ENCODE measurements at places on chromosomes 16 and 17.

GRCh38 chr16:26161461-26162180, 469.9 kb downstream of the HS3ST4 start:
- no peak for DNase-seq

- DNase-seq = no peak
Observed at GRCh38 chr17:56604691-56605290, 11.3 kb downstream of the NOG start.

DNA sequence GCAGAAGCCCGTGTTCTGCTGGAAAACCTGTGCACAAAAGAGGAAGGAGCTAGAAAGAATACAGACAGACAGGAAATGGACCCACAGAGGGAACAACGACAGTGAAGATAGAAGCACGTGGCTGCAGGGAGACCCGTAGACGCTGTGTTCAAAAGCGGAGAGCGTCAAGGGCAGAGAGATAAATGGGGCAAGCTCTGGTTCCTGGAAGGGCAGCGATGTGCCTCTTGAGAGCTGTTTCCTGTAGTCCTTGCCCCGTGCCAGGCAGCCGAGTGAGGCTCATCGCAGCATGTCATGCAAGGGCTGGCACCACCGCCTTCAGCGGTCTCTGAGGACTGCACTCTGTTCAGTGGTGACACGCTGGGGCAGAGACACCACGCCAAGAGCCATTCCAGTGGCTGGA, 43.6 kb upstream of the CACNG5 start:
- no peak for DNase-seq

- DNase-seq = no peak
Observed at GRCh38 chr17:37019117-37019740, 70.5 kb downstream of the AATF start.

DNA sequence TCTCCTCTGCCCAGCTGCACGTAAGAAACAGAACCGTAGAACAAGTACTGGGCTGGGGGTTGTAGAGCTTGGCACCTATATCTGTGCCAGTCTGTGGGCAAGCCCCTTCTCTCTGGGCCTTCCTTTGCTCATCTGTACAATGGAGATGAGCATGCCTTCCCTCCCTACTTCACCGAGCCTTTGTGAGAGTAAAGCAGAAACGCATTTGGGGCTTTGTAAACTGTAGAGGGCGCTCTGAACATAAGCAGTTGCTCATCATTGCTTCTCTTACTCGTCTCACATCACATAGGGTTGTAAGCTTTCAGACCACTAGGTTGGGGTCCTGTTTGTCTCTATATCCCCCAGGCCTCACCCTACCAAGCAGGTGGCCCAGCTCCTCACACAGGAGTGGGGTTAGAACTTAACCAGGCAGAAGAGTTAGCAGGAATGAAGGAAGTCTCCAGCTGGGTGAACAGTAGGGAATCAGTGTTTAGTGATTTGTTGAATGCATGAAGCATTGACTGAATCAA, 15.1 kb downstream of the SAMD14 start:
- DNase-seq = no peak

DNA sequence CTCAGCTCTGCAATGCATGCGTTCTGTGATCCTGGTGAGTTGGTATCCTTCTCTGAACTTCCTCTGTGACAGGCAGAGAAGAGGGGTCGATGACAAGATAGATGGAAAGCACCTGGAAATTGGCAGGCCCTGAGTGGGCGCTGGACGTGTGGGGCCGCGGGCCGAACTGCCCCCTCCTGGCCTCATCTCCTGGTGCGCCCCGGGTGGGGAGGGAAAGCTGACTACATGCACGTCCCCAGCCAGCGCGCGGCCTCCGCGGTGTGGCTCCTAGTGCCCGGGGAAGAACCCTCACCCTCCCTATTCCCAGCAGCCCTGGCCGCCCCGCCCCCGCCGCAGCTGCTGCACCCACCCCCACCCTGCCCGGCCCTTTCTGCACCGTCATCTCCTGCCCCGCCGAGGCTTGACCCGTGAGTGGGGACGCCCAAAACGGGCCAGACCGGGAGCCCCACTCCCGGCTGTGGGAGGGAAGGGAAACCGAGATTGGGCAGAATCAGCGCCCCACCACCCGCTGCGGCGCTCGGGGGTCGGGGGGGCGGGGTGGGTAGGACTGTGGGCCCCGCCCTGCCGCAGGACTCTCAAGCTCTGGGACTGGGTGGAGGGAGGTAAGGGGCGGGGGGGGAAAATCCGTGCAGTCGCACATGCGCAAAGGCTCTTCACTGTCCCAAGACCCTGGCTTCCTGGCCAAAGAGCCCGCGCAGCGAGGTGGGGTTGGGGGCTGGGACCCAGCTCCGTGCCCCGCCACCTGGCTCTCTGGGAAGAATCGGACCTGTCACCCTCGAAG, at the start of gene NOL3:
TSS of gene NOL3 (plus strand) at position 371 of the 781 bp plus-strand sequence.
- no peak for DNase-seq

All from LNCaP clone FGC (cell line).